ENCODE measurements at places on chromosomes 7 and 10.

DNA sequence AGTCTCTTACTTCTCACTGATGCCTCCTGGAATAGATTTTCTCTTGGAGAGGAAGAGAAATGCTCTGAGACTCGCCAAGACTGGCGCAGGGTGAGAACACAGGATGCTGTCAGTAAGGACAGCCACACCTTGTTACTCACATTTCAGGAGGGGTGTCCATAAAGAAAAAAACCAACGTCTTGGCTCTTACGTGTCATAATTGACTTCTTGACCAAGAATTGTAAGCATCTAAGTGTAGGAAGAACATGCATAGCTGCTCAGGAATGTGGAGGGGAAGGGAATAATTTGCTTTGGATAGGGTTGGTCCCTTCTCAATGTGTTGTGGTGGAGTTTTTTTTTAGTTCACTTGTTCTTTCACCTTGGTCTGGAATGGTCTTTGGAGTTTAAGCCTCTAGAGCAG lies 43.8 kb upstream of the ZNF438 start:
- DNase-seq, result no peak

DNA sequence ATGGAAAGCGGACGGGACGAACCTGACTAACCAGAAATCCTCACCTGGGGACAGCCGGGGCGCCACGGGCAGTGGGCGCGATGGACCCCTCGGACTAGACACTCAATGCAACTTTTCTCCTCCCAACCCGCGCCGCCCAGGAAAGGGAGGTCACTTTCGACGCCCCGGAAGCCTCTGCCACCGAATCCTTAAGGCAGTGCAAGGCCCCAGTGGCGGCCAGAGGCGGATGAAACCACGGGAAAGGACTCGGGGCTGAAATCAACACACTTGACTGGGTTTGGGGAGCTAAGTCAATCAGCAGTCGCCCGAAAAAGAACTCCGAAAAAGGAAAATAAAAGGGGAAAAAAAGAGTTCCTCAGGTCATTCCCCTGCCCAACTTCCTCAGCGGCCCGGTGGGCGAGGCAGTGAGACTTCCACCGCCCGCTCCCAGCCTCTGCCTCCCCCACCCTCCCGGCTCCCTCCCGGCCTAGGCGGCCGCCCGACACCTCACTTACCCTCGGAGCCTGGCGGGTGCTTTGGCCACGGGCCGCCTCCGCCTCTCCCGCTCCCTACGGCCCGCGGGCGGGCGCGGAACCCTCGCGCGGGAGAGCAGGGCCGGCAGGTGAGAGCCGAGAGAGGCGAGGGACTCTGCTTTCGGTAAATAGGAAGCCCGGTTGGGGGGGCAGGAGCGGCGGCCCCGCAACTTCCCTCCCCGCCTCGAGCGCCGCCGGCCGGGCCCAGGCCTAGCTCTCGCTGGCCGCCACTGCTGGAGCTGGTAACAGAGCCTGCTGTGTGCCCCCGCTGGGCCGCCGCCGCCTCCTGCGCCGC lies 518 bp downstream of the WAPL start:
- no peak for DNase-seq

- no peak for DNase-seq
Measured at GRCh38 chr7:55569797-55570196, 2.5 kb downstream of the VOPP1 start.

- DNase-seq, result no peak
Measured at GRCh38 chr10:119550827-119551226, 8.3 kb upstream of the RGS10 start.

DNA sequence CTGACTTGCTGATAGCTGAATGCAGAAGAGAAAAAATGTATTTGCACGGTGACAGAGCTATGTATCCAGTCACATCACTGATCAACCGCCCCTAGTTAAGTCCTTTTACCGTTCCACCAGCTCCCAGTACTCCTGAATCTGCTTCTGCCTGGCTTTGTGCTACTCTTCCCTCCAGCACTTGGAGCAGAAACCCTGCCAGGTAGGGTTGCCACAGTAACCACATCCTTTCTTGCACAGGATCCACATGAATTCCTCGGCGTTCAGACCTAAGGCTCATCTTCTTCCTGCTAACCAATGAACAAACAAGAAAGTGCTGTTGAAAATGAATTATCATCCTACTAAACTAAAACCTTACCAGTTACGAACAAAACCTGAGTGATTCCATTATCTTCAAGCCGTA lies 52.0 kb upstream of the KCTD7 start:
- DNase-seq, result no peak

- DNase-seq, result no peak
Measured at GRCh38 chr10:126090911-126091728, 194.8 kb downstream of the FANK1 start.

GRCh38 chr7:140192620-140193019 lies 15.8 kb upstream of the KDM7A start:
- DNase-seq, result no peak

GRCh38 chr10:58778966-58779365 lies 266.3 kb downstream of the BICC1 start:
- DNase-seq, result no peak

- DNase-seq, result no peak
Measured at GRCh38 chr10:110151971-110152370, 55.4 kb upstream of the MXI1 start.

DNA sequence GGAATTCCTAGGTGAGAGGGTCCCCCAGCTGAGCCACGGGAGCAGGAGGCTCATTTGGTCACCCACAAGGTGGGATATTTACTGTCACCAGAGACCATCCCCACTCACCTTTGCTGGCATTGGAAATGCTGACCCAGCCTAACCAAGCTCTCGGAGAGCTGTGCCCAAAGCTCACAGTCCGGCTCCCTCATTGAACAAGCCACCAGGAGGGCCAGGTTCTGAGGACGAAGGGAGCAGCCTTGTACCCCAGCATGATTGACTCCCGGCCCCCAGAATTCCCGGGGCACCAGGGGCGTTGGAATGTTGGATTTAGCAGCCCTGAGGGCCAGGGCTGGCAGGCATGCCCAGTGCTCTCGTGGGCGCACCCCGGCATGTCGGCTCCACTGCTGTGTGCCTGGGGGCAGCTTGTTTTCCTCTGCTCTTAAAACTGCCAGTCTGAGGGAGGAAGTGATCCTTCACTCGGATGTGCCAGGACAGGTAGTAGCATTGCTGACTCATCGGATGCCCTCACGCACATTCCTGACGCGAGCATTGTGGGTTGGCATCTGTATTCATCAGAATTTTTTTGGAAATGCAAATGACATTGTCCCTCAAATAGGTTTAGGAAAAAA lies 23.3 kb downstream of the CLIP2 start:
- no peak for DNase-seq

GRCh38 chr7:123719197-123719721 lies 29.5 kb downstream of the WASL start:
- no peak for DNase-seq

DNA sequence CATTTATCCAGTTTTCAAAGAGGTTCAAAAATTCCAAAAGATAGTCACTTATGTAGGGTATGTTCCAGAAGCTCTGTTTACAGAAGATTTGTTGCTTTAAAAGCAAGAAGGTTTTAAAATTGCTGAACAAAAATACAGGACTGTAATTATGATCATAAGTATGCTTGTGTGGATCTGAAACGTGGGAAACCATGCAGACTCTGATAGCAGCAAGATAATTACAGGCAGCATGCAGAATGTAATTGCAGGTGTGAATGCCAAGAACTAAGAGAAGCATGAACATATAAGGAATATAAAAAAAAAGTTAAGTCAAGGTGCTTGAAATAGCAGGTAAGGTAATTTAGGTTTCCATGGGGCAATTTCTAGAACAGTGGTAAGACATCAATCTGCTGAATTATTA lies 405.7 kb downstream of the ARL4A start:
- DNase-seq, result no peak

DNA sequence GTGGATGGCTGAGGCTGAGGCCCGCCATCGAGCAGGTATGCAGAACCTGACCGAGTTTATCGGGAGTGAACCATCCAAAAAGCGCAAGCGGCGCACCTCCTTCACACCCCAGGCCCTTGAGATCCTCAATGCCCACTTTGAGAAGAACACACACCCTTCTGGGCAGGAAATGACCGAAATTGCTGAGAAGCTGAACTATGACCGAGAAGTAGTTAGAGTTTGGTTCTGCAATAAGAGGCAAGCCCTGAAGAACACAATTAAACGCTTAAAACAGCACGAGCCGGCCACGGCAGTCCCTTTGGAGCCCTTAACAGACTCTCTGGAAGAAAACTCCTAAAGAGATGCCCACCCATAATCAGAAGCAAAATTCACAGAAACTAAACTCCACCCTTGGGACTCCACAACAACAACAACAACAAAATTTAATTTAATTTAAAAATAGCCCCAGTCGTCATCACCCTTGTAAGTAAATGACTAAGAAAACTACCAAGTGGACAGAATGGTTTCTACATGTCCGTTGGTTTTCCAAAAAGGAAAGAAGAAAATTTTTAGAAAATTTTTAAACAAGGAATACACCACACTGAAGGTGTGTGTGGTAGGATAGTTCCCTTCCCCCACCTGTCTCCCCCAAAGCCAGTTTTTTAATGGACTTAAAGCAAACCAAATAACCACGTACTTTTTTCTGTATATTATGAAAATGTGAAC lies 101.7 kb upstream of the YAE1 start:
- no peak for DNase-seq

DNA sequence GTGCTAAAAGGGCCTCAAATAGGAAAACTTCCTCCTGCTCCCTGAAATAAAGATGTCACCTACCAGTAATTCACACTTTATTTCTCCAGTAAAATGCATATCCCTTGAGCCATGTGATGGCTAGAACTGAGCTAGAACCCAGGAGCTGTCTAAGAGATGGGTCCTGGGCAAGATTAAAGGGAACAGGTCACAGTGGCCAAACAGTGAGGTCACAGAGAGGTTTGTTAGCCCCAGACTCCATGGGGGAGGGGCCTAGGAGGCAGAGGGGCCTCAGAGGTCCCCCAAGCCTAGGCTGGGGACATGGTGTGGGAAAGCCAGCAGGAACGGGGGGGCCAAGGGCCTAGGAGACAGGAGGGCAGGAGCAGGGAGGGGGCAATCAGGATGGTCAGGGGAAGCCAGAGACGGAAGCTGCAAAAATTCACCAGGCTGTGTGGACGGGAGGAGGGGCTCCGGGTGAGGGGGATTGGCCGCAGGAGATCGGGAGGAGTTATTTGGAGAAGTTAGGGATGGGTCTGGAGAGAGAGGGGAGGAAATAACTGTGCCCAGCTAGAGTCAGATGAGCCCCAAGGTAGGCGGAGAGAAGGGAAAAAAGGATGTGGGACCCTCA lies 3.3 kb downstream of the FBXO24 start:
- DNase-seq, result no peak

DNA sequence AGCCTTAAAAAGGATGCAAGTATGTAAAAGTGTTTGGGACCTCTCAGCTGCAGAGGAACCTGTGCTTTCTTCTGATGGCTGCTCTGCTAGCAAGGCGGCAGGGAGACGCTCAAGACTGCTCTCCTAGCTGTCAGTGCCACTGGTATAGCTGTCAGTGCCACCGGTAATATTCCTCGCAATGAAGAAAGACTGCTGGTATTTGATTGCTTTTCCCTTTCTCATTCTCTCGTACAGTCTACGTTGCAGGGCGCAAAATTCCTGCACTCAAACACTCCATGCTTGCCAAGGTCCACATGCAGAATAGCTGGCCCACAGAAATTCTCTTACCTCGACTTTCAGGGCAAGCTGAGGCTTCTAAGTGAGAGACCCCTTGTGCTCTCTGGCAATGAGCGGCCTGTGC lies 432.6 kb upstream of the KLF6 start:
- DNase-seq, result no peak

Data from NCI-H1048 (cell line).